ENCODE measurements at places on chromosomes 5 and 9.
A peak's percentile ranks its signal among the peaks of the same experiment; 100 is the strongest.

GRCh38 chr9:27485158-27485557 is 38.9 kb upstream of the IFNK start:
- no peak for DNase-seq

DNA sequence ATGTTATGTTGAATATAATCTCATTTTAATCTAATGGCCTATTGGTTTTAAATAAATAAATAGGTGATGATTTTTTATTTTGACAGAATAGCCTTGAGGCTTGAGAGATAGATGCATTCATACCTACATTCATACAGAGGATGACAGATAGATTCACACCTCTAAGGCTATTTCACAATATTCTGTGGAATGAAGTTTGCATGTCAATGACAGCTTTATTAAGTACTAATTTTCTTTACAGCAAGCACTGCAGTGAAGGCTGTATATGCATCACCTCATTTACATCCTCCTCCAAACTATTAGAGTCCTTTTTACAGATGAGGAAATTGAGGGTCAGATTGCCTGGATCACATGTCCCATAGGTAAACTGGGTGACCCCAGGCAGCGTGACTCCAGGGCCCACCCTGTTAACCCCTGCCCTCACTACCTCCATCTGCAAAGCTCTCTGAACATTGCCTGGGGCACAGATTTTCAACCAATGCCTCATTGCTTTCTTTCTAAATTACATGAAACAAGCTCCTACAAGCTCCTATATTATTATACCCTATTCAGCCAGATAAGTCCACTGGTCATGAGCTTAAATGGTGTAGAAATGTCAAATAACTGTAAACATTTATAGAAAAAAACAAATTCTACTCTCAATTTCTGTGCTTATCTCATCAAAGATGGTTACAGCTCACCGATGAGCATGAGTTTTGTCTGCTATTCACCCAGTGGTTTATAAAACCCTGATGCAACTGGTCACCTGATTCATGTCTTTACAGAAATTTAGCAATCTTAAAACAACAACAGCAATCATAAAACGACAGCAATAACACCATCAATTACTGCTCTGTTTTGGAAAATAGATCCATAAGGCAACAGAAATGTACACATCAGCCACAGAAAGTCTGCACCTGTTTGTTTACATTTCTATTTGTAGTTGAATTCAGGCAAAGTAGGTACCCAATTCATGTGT is 338.0 kb downstream of the NSG2 start:
- DNase-seq = no peak

- peak; percentile 87 for DNase-seq
These were observed 198.8 kb downstream of the AUH start for GRCh38 chr9:91162784-91163443.

DNA sequence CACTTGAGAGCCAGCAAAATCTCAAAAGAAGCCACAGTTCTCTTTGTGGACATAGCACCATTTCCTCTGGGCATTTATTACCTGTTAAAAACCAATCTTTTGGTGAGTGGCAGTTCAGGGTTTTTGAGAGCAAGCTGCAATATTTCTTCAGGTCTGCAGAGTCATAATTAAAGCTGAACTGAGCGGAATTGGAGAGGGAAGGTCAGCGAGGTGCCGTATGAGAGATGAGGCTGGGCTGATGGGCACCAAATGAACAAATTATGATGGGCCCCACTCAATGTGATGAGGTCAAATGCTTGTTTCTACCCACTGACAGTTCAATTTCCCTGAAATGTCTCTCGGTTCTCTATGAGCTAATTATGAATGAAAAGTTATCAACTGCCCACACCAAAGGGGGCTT is 231.9 kb downstream of the AP3B1 start:
- no peak for DNase-seq

DNA sequence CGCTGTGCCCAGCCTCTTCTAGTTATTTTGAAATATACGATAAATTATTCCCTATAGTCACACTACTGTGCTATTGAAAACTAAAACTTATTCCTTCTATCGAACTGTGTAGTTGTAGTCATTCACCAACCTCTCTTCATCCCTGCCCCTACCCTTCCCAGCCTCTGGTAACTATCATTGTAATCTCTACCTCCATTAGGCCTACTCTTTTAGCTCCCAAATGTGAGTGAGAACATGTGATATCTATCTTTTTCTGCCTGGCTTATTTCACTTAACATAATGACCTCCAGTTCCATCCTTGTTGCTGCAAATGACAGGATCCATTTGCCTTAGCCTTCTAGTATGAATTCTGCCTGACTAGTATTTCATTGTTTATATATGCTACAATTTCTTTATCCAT is 127.4 kb downstream of the PSAT1 start:
- DNase-seq = no peak

Data from KBM-7 (cell line).